ENCODE measurements at places on chromosomes 7 and 10. TPM values are rescaled to one million over a fixed set of nuclear protein-coding genes. Genes with fewer than 3 reads are reported as not detected.

GRCh38 chr10:113073549-113074189 lies 123.6 kb downstream of the TCF7L2 start:
- peak; percentile 68 for DNase-seq

- peak; percentile 79 for DNase-seq
Measured at GRCh38 chr10:123967626-123968243, 76.1 kb upstream of the CPXM2 start.

- no peak for DNase-seq
Measured at GRCh38 chr7:65927489-65928448, 54.2 kb downstream of the GUSB start.

DNA sequence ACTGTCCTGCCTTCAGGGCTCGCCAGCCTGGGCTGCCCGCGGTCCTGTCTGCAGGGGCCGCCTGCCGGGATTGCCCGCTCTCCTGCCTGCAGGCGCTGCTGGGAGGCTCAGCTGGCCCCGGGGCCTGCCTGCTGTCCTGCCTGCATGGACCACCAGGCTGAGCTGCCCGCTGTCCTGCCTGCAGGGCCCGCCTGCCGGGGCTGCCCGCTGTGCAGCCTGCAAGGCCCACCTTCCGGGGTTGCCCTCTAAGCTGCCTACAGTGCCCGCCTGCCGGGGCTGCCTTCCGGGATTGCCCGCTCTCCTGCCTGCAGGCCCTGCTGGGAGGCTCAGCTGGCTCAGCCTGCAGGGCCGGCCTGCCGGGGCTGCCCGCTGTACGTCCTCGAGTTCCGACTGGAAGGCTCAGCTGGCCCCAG lies 164.4 kb downstream of the GLRX3 start:
- DNase-seq: peak; percentile 67

GRCh38 chr7:129169686-129170440 lies 18.6 kb upstream of the SMO start:
- DNase-seq: peak; percentile 25

DNA sequence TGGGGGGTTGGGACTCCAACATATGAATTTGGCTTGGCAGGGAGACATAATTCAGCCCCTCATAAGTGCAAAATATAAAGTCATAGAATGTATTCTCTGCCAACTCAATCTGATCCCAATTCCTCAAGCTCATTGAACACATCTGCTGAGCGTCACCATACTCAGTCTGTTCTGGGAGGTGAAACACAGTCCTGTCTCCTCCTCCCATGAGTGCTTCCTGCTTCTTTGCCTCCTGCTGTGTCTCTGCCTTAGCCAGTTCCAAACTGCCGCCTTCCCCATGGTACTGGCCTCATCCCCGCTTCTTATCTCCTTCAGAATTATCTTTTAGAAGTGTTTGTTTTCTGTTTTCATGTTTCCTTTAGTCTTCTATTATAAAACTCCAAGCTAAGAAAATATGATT lies 365.5 kb downstream of the TNS3 start:
- DNase-seq: no peak

GRCh38 chr7:155247479-155248365 lies 50.0 kb upstream of the INSIG1 start:
- no peak for DNase-seq

GRCh38 chr10:59668096-59668495 lies 41.6 kb downstream of the SLC16A9 start:
- DNase-seq: no peak

GRCh38 chr7:141789917-141790316 lies at the start of gene TAS2R5:
Gene TAS2R5 (plus strand): TSS chr7:141790217. CDS start chr7:141790362, 145 bp downstream.
- DNase-seq: no peak

DNA sequence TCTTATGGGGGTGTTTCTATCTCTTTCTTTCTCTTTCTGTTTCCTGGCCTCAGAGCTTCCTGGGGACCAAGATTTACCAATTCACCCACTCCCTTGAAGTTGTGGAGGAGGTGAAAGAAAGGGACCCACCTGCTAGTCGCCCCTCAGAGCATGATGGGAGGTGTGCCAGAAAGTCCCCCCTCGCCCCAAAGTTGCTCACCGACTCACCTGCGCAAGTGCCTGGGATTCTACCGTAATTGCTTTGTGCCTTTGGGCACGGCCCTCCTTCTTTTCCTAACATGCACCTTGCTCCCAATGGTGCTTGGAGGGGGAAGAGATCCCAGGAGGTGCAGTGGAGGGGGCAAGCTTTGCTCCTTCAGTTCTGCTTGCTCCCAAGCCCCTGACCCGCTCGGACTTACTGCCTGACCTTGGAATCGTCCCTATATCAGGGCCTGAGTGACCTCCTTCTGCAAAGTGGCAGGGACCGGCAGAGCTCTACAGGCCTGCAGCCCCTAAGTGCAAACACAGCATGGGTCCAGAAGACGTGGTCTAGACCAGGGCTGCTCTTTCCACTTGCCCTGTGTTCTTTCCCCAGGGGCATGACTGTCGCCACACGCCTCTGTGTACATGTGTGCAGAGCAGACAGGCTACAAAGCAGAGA lies 12.2 kb downstream of the AQP1 start:
- no peak for DNase-seq

DNA sequence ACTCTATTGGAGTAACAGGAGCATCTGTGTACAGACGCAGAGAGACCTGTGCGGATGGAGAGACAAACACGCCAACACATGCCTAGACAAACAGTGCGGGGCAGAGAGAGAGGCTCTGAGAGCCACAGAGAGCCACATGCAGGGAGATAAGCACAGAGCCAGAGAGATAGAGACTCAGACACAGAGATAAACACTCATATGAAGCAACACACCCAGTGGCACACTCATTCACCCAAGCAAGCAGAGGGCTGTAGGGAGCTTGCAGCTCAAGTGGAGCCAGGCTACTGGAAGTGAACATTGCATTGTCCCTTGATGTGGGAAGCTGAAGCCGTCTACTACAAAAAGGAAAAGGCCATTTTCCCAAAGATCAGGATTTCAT lies 46.6 kb upstream of the PODXL start:
- DNase-seq: no peak

DNA sequence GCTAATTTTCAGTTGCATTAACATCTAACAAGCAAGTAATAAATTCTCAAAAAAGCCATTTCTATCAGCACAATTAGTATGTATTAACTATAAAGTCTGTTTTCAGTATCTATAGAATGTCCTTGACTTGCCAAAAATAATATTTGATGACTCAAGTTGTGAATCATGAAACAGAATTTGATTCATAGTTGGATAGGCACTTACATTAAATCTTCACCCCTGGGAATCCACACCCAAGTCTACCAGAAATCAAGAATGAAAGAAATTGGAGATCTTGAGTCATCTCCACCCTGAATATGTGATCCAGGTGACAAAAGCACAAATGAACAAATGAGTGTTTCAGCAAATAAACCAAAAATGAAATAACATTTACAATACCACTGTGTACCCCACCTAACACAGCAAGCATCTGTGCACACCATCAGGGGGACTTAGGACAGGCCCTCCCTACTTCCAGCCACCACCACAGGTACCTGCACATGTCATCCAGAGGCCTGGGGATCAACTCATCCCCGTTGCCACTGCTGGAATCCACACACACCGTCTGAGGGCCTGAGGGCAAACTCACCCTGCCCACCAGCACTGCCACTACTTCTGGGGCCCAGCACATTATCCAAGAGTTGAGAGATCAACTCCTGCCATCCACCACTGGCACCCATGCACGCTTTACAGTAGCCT lies 160.1 kb downstream of the MTERF1 start:
- no peak for DNase-seq

DNA sequence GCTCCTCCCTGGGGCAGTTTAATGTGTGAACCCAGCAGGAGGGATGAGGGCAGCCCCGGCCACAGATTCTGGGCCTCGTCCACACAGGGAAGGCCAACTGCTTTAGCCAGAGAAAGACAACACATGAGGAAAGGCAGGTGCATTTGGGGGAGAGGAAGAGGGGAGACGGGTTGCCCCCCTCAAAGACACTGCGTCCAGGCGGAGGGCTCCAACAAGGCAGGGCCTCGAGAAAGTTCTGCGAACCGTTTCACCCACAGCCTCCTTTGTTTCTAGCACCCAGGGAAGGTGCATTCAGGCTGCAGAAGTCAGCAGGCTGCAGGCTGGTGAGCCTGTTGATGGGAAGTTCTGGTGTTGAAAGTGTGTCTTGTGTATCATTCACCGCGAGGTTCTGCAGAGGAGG lies 10.1 kb downstream of the FOXL3 start:
- no peak for DNase-seq

- no peak for DNase-seq
Measured at GRCh38 chr7:98221611-98222532, 10.6 kb downstream of the BHLHA15 start.

GRCh38 chr10:63197344-63198092 lies 64.4 kb downstream of the NRBF2 start:
- DNase-seq: no peak

DNA sequence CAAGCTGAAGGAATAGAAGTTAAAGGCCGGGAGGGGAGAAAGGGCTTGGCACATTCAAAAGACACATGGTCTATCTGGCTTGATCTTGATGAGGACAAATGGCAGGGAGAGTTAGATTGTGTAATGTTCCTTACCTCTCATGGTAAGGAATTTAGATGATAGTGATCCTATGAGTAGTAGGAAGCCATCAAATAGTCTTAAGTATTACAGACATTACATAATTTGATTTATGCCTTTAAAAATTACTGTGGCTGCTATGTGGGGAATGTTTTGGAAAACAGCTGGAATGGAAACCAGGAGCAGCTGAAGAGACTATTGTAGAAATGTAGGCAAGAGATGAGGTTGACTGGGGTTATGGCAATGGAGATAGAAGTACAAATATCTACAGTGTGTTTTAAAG lies 351.3 kb upstream of the BMPER start:
- DNase-seq: no peak

DNA sequence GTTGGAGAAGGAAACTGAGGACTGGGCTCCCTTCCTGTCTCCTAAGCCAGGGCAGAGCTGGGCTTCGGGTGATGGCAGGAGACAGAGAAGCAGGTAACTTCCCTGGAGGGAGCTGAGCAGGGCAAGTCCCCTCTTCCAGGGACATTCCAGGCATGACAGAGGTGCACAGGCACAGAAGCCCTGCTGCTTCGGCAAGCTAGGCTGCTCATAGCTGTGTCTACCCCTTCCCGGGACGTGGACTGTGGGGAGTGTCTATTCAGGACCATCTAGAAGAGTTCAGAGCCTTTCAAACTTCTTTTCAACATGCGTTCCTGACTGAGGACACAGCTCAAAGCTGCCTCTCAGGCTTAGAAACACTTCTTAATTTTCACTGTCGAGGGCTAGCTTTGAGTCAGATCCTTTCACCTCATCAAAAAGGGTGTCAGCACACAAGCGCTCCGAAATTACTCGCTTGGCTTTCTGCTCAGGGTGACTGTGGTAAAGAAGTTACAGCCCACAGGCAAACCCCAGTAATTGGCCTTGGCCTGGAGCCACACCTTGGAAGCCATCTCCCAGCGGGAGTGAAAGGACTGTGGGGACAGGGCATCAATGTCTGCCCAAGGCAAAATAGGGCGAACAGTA lies 63.7 kb upstream of the STEAP1B start:
- DNase-seq: peak; percentile 26

DNA sequence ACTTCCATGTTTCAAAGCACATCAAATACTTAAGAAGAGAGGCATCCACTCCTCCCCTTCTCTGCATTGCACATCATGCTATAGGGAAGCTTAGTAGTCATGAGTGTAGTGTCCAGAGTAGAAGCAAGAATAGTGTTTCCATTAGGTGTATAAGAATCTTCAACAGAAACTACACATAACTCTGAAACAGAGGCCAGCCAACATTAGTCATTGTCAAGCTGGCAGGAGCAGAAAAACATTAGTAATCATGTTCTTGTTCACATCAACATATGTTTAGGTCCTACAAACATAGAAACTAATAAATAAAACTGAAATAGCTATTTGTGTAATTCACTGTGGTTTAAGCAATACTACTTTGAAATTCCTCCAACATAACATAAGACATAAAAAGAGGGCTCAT lies 370.2 kb downstream of the PPP1R3A start:
- no peak for DNase-seq

DNA sequence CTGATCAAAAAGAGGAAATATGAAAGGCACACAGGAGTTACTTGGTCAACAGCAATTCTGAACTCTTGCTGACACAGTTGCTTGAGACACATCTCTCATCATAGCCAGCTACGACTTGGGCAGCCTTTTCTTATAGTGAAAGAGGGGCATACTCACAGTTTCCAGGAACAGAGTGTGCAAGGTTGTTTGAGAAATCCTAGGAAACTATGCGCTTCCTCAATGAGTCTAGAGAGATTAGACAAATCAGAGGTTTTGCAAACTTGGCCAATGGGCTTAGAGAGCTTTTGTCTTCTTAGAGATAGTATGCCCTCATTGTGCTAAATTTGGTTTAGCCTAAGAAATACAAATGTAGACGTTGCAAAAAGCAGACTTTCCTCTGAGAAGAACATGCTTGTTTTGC lies 370.4 kb downstream of the HGF start:
- no peak for DNase-seq

DNA sequence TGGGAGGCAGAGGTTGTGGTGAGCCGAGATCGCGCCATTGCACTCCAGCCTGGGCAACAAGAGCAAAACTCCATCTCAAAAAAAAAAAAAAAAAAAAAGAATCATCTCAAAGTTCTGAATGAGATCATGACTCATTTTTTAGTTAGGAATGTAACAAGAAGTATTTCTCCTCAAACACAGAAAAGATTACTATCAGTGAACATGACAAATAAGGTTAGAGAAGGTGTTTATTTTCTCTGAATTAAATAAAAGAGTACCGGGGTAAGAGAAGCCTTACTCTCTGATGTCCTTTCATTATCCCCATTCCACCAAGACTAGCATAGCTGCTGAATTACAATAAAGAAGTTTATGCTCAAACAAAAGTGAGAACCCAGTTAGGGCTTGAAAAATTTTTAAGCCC lies 50.1 kb downstream of the IPMK start:
- no peak for DNase-seq

DNA sequence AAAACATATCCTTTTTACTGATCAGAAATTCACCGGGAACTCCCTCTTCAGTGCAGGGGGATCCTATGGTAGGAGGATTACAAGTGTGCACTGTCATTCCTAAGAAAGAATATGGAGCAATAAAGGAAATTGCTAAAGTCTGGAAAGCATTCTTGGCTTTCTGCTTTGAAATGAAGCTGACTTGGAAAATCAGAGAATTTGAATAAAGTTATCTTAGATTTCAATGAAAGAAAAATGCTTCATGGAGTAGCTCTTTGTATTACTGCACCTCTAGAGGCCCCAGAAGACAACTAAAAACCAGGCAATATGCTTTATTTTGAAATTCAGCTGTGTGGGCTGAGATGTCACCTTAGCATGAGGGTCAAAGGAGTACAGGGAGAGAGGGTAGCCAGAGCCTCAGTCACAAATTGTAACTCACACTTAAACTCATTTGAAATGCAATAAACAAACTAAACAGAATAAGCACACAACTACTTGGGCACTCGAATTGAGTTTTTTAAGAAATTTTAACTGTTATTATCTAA lies 102.5 kb downstream of the IMMP2L start:
- no peak for DNase-seq

Gene EN2
- not detected for total RNA-seq

Gene MRPS17
- total RNA-seq: 23.2 TPM

Gene STEAP4
- total RNA-seq: 21.7 TPM

Gene SORCS3
- 0.10 TPM for total RNA-seq

Gene RBP3
- not detected for total RNA-seq

Gene ANXA11
- total RNA-seq: 405 TPM

Gene BEND7
- total RNA-seq: 17.4 TPM

Gene AGR3
- not detected for total RNA-seq

Gene PIP
- not detected for total RNA-seq
